Activated CD8-positive, alpha-beta memory T cell treated with anti-CD3 and anti-CD28 coated beads for 24 hours (primary cell): ENCODE measurements at places on chromosomes 11 and 22.
A peak's percentile ranks its signal among the peaks of the same experiment; 100 is the strongest.

- DNase-seq = no peak
Observed at GRCh38 chr22:48724899-48725298, 1102.8 kb downstream of the BRD1 start.

DNA sequence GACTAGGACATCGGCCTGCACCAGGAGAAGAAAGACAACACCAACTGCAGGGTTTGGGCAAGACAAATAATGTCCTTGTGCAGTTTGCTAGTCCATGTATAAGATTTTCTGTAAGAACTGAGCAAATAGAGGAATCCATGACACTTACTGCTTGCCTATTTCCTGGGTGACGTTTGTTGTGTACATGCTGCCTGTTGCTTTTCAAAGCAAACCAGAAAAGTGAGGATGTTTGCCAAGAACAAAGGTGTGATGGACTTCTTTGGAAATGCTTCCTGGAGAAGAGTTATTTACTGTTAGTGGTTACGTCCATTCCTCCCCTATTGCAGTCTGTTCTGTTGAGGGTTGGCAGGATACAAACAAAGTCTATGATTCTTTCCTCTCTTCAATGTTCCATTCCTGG lies 126.5 kb downstream of the CASP12 start:
- no peak for DNase-seq

DNA sequence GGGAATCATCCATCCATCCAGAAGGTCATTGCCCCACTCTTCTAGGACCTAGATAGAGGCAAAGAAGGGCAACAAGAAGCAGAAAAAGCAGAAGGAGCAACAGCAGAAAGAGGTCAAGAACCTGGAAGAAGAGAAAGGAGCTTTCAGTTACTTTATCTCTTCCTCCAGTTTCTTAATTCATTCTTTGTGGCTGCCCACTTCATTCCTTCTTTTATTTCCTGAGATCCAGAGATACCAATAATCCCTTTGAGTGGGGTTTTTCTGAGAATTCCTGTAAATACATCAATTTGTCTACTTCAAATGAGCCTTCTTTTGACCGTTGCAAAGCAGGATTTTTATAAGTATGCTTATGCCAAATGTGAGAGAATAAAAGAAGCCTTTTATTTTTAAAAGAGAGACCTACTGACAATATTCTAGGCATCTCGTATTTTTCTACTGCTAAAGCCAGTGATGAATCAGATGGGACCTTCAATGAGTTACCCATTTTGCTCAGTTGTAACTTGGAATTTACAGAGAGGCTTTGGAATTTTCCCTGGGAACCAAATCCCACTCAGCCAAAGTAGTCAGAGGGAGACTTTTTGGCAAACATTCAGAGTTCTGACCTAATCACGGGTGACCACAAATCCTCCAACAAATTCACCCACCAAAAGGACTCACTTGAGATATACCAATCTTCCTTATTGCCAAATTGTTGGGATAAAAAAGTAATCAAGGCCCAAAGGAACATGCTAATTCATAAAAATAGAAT lies 54.9 kb downstream of the ZC3H12C start:
- DNase-seq = no peak

DNA sequence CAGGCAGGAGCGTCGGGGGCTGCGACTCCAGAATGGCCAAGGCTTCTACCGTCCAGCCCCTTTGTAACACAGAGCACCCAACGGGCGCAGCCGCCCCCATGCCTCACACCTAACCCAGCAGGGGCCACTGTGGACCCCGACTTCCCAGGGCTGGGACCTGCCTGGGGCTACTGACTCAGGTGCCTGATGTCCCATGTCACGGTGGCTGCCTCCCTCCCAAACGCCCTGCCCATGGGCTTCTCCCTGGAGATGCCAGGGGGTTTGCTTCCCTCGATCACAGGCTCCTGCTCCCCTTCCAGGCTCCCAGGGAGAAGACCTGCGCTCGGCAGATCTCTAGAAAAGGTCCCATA lies 84.0 kb downstream of the MYEOV start:
- no peak for DNase-seq

- DNase-seq = peak; percentile 93
Observed at GRCh38 chr11:60970369-60970774, 1.1 kb upstream of the CD6 start.

DNA sequence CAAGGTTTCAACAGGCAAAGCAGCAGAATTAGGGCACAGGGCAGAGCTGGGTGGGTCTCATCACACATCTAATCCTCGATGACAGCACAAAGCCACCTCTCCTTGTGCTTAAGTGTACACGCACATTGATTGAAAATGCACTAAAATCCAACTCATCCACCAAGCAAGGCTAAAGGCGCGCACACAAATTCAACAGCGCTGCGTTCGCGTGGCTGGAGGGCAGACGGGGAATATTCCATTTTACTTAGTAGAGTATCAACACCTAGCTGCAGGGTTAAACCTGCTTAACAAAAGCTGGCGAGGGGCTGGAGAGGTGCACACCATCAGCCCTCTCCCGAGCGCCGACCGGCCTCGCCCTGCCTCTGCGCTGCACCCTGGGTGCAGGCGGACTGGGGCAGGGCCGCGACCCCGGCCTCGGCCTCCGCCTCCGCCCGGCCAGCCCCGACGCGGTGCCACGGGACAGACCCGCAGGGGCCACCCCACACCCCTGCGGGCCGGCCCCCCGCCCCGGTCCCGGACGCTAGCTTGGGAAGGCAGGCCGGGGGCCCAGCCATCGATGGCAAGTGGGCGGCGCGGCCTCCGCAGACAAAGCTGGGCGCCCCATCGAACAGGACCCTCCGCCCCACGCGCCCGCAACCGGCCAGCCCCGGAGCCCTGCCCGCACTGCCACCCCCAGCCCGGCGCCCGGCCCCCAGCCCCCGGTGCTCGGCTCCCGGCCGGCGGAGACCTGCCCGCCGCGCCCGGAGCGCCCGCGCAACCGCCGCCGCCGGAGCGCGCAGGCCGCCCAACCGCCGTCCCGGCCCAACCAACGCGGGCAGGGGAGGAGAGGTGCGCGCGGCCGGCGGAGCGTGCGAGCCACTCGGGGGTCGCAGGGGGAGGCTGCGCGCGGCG lies 929 bp downstream of the PRDM10 start:
- DNase-seq = no peak

DNA sequence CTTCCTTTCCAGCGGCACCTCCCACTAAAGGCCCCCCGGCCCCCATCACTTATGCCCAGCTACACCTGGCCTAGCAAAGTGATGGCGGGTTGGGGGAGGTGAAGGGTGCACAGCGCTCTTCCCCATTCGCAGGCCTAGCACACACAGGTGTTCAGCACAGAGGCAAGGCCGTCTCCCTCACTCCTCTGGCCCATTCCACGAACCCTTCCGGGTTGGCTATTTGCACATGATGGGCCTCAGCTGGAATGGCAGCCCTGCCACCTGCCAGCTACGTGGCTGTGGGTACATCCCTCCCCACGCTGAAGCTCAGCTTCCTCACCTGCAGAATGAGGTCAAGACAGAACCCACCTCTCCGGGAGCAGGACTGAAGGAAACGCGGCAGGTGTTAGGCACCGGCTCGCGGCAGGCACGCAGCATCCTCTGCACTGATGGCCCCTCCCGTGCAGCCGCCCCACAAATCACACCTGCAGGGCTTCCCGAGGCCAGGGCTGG lies 4.8 kb downstream of the KIAA0930 start:
- no peak for DNase-seq

- no peak for DNase-seq
Observed at GRCh38 chr11:1179641-1180040, 21.9 kb downstream of the MUC5AC start.

GRCh38 chr11:44120169-44120568 lies 24.7 kb downstream of the EXT2 start:
- no peak for DNase-seq

GRCh38 chr11:77882396-77882795 lies 61.5 kb downstream of the AAMDC start:
- no peak for DNase-seq

DNA sequence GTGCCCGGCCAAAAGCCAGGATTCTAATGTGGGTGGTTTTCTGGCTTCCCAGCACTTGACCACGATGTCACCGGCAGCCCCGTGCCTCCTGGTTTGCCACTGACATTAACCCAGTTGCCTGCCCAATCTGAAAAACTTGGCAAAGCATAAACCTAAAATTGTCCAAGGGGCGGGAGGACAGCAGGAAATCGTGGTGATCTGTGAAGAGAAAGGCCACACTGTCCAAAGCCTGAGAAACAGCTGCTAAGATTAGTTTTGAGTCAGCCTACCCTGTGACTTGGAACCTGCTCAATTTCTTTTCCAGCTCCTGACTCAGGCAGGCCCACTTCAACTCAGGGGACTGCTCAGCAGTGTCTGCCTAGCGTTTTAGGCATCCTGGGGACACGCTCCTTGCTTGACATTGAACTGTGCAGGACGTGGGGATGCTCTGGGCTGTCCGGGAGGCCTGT lies 8.2 kb upstream of the F2 start:
- DNase-seq = no peak

DNA sequence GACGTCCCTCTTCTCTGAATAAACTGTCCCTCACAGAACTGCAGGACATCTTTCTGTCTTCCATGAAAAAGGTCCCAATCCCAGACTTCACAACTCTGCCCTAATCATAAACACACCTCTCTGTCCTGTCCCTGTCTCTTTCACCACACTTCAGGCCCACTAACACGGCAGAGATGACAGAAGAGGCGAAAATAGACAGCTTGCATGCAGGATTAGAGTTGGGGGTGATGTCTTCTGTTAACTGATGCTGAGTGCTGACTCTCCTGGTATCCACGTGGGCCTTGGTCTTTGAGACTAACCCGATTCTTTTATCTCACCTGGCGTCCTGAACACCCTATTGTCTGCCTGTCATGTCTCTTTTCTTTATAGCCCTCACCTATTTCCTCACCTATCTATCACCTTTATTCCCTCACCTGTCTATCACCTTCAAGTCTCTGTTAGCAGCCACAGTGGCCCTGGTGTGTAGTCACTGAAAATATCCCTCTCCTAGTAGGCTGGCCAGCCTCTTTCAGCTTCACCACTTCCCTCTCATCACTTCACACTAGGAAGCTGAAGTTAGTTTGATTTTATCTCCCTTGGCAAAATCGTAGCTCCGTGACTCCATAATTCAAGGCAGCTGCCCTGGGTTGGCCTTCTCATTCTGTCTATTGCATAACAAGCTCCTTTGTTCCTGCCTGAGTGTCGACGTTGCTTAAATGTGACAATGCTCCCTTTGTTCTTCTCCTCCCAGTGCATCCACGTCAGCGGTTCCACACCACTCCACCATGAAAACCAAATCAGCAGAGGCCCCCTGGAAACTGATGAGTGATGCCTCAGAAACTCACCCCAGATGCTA lies 30.6 kb upstream of the DRD2 start:
- DNase-seq = no peak

- DNase-seq = peak; percentile 61
Observed at GRCh38 chr11:67432655-67433349, 4.5 kb downstream of the RPS6KB2 start.

- DNase-seq = no peak
Observed at GRCh38 chr11:66150725-66151124, 80.7 kb downstream of the PACS1 start.

DNA sequence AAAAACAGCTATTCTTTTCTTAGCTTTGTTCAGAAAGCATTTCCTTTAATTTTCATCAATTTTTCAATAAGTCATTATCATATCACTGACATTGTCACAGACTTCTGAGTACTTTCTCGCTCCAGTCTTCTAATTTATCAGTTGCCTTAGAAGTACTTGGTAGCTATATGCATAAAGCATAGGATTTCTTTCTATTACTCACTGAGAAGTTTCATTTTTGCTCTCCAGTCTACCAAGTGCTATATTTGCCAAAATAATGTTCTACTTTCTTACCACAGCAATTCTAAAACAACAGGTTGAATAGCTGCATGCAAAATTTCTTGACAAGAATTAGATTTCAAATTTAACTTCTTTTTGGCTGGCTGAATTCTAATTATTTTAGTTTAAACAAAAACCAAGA lies 116.3 kb downstream of the STK33 start:
- DNase-seq = no peak

DNA sequence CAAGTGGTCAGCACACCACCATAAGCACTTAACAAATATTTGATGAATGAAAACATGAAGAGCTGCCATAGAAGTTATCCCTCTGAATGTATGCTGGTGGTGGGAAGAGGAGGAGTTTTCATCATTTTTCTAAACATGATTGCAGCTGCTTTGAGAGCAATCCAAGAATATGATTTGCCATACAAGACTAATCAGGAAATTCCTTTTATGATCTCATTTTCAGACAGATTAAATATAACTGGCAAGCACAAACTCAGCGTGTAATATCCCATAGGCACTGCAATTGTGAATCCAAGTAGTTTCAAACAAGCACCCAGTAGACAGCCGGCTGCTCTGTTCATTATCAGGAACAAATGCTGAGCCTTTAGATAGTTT lies 505.7 kb upstream of the LUZP2 start:
- no peak for DNase-seq

DNA sequence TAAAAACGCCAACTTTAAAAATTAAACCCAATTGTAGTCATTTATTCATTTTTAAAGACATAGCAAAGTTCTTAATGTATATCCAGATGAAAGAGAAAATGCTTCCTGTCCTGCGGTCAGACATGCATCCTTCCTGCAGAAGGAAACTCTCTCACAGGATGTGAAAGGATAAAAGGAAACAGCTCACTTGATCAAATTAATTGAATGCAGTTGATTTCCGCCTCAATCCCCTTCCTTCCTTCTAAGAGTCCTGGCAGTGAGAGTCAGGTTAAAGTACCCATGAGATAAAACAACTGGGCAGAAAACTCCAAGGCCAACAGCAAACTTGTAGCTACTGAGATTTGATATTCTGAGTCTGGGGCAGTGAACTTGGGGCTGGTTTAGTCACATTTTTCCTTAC lies 38.5 kb downstream of the CWC15 start:
- no peak for DNase-seq

- DNase-seq = no peak
Observed at GRCh38 chr11:113715882-113716625, 9.9 kb upstream of the TMPRSS5 start.

DNA sequence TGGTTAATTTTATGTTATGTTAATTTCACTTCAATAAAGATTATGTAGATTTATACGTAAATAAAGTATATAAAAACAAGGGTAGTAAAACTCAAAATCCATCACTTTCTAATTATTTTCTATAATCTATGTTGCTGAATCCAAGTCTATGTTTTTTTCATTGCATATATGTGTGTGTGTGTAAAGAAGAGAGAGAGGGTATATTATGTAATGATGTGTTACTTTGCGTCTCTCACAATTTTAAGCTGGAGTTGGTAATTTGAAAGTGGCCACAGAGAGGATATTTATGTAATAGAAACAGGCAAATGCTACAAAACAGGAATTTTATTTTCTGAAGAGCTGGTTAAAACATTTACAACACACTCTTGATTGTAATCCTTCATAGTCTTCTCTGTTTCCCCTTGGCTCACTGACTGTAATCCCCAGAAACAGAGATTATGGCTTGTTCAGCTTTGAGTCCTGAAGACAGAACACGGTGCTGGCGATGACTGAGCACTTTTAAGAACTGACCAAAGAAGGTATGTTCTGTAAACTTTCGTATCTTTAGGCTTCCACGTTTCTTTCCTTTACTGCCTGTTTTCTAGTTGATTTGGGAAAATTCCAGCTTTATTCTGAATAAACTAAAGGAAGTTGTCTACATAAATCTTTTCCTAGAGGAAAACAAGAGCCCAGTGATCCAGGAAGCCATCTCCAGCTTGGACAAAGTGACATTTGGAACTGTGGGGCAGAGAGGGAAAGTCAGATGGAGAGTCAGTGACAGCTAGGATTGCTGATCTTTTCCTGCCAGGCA lies 43.6 kb downstream of the OR2AG2 start:
- DNase-seq = no peak
